ENCODE measurements at places on chromosomes 6 and 20.

- DNase-seq, result peak; percentile 84
These were observed 24.1 kb upstream of the ROS1 start for GRCh38 chr6:117449549-117450439.

GRCh38 chr6:89267918-89268317, 47.2 kb downstream of the GABRR2 start:
- no peak for DNase-seq

DNA sequence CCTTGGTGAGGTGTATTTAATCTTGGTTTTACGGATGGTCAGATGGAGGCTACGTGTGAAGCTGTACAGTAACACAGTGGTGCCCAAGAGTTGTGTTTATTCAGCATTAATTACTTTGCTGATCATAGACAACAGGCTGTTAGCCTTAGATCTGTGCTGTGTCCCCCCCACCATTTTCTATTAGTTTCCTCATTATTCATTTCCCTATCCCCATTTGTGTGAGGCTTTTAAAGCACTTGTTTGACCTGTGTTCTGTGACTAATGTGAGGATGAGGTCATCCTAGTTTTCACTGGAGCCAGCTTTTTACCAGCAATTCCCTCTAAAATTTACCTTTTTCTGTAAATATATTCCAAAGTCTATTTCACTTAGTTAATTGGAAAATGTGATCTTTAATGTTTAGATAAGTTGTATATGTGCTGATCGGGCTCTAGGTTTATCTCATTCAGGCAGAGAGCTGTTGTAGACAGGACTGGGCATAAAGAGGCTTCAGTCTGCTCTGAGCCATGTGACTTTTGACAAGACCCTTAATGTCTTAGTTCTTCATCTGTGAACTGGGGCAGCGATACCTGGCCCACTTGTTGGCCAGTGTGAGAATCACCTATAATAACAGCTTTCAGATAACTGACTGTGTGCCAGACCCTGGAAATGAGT, 8.4 kb downstream of the MAPRE1 start:
- peak; percentile 55 for DNase-seq

DNA sequence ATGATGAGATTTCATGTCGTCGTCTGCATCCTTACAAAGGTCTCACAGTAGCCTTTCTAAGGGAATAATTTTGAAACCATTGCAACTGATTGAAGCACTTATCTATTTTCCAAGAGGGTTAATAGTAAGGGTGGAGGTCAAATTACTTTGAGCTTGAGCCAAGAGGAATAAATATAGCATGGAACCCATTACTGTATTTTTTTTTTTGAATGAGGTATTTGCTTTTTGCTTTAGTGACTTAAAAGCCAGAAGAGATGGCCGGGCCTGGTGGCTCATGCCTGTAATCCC, 78.3 kb downstream of the SCAND1 start:
- no peak for DNase-seq

DNA sequence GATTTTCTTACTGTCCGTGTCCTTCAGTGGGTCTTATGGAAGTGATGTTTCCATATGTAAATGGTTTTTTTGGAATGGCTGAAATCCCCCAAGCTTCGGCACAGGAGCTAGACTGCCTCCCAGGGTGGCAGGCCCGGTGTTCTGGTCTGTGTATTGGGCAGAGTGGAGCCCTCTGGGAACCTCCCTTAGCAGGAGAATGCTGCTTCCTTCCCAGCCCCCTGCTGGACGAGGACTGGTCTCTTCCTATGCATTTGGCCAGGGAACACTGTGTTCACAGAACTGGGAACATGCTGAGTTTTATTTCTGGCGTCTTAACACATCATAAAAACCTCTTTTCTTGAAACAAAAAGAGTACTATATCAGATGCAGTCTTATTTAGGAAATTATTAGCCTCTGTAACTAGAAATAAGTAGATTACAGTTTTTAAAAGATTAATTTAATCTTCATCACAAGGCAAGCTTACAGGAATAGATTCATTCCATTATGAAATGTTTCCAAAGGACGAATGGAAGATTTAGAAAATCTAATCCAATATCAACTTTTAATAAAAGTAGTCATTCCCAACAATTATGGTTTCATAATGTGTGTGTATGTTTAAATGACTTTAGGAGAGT, 56.6 kb downstream of the SYTL3 start:
- peak; percentile 64 for DNase-seq

- DNase-seq, result no peak
These were observed 1348.5 kb downstream of the GRIK2 start for GRCh38 chr6:102742028-102742427.

DNA sequence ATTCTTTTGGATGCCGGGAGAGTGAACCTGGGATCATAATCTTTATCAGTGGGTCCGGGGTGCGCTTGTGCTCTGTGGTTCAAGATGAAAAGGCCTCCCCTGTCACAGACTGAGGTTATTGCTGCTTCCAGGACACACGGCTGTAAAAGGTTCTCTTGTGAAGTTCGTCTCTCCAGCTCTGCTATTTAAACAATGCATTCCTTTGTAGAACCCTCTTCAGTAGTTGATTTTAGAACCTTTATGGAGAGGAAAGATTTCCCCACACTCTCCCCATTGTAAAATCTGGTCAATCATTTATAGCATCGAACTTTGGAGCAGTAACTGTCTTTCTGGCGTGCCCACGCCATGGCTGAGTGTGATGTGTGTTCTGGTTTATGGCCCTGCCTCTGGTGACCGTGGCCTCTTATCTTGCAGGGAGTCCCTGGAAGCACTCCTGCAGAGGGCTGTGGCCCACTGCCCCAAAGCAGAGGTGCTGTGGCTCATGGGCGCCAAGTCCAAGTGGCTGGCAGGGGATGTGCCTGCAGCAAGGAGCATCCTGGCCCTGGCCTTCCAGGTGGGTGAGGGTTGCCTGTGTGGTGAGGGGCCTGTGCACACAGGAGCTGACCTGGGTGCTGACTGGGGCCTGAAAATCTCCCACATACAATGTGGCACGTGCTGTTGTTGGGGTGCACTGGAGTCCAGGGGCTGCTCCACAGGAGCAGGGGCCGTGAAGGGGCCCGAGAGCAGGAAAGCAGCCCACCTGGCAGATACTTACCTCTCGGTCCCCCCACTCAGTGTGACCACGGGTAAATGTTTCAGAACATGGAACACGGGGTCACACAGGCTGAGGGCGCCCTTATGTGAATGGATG, 11.6 kb upstream of the C20orf204 start:
- no peak for DNase-seq

- no peak for DNase-seq
These were observed 537.4 kb upstream of the BTBD3 start for GRCh38 chr20:11380283-11380682.

GRCh38 chr20:14333721-14334120, 3.7 kb downstream of the FLRT3 start:
- DNase-seq, result no peak

DNA sequence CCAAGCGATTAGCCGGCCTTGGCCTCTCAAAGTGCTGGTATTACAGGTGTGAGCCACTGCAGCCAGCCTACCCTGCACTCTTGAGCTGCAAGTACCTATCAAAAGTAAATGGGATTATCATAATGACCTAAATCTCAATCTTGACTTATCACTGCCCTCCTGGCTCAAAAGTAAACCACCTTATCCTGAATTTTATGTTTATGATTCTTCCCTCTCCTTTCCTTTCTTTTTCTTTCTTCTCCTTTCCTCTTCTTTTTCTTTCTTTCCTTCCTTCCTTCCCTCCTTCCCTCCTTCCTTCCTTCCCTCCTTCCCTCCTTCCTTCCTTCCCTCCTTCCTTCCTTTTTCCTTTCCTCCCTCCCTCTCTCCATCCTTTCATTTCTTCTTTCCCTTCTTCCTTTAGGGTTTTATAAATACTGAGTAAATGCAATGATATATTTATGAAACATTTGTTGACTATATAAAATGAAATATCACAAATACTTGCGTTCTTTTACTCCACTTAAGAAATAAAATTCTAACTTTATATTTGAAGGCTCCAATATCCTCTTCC, 21.0 kb downstream of the SPATS1 start:
- DNase-seq, result no peak

DNA sequence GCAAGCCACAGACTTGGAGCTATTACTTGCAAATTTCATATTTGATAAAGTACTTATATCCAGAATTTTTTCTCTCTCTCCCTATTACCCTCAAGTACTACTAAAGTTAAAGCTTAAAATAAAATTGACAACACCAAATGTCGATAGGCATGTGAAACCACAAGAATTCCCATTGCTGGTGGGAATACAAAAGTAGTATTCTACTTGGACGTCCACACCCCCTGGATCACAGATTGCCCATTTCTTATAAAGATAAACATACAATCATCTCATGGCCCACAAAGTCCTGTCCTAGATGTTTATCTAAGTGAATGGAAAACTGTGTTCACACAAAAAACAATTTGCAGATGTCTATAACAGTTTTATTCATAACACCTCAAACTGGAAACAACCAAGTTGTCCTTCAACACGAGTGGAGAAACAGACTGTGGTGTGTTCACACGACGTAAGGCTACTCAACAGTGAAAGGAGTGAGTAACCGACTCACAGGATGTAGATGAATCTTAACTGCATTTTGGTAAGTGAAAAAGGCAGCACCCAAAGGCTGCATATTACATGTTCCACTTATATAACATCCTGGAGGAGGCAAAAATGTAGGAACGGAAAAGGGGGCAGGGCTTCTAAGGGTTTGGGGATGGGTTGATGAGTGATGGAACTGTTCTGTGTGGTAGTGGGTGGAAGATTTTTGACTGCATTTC, 297.4 kb downstream of the THBS2 start:
- peak; percentile 29 for DNase-seq

- DNase-seq, result no peak
These were observed 99.5 kb downstream of the KCNQ5 start for GRCh38 chr6:72721346-72721745.

DNA sequence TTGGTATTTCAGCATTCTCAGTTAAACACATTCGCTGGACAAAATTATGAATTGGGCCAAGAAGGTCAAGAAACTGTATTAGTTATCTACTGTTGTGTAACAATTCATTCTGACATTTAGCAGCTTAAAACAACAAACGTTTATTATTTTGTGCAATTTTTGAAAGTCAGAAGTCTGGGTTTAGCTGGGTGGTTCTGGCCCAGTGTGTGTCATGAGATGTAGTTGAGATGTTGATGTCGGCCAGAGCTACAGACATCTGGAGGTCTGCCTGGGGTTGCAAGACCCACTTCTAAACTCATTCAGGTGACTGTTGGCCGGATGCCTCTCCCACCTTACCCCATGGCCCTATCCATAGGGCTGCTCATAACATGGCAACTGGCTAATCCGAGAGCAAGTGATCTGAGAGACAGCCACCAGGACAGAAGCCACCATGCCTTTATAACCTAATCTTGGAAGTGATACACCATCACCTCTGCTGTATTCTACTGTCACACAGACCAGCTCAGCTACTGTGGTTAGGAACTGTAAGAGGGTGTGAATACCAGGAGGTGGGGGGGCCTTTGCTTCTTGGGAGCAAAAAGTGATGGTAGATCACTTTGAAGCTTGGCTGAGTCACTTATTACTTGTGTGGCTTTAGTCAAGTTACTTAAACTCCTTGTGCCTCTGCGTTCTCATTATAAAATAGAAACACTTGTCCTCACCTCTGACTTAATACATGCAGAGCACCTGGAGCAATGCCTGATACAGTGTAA, 217.0 kb upstream of the MYLIP start:
- DNase-seq, result no peak

DNA sequence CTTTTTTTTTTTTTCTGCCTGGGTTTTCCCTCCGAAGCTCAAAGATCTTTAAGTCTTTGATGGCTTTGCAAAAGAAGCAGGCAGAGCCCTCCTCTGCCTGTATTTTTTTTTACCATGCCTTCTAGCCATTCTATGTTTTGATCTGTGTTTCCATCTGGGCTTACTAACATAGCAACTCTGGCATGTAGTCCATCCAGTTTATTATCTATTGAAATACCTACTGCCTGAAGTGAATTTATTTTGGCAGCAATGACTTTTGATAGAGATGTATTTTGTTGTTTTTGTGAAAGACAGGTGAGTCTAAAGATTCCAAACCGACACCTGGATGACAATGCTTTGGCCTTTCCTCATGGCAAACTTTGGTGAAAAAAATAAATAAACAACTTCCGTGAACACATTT, 1157.7 kb upstream of the MAP3K7 start:
- DNase-seq, result no peak

DNA sequence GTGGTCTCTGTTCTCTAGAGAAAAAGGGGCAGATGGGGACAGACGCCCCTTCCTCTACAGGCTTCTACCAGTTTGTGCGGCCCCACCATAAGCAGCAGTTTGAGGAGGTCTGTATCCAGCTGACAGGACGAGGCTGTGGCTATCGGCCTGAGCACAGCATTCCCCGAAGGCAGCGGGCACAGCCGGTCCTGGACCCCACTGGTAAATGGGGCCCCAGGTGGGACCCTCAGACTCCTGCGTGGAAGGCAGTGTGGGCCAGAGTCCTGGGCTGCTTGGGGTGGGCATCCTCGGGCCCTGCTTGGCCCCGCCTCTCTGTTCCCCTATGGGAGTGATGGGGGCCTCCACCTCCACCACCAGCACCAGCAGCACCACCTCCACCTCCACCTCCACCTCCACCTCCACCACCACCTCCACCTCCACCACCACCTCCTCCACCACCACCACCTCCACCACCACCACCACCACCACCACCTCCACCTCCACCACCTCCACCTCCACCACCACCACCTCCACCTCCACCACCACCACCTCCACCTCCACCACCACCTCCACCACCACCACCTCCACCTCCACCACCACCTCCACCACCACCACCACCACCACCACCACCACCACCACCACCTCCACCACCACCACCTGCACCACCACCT, 3.2 kb upstream of the TNFRSF6B start:
- no peak for DNase-seq

DNA sequence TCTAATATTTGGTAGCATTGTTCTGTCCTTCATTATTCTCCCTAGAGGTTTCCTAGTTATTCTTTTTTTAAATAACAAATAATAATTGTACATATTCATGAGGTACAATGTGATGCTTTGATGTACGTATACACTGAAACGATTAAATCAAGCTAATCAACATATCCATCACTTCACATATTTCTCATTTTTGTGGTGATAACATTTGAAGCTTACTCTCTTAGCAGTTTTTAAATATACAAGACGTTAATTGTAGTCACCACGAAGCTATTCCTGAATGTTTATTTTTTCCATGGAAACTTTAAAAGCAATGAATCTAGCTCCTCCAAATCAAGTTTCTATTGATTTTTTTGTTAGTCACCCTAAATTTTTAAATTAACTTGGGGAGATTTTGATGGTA, 116.5 kb upstream of the PRND start:
- DNase-seq, result no peak

- DNase-seq, result peak; percentile 71
These were observed 21.2 kb upstream of the ABT1 start for GRCh38 chr6:26575494-26575939.

GRCh38 chr6:45728674-45729073, 287.0 kb downstream of the CLIC5 start:
- DNase-seq, result peak; percentile 82

DNA sequence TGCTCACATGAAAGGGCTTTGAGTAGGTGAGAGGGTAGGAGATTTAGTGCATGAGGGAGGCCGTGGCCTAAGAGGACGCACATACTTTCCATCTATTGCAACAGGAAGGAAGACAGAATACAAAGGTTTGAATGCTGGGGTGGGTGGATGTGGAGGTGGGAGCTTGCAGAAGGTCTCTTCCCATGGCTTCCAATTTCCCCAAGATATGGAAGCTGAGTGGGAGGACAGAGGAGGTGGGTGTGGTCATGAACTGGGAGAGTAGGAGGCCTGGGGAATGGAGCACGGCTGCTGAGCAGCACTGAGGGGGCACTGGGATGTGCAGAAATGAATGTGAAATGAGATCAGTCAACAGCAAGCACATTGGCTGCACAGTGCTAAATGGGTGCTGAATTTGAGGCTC, 70.3 kb downstream of the SCML4 start:
- no peak for DNase-seq
